HT1080 (cell line): ENCODE measurements at places on chromosomes 4 and X. TPM values are rescaled to one million over a fixed set of nuclear protein-coding genes. Genes with fewer than 3 reads are reported as not detected.

The CAPN6 gene
- total RNA-seq: not detected in 2 replicates

The KIF4A gene
- total RNA-seq: 29.8 and 30.6 TPM in 2 replicates

The FAM236D gene
- not detected in 2 replicates for total RNA-seq

The PDZD4 gene
- total RNA-seq: 0.13 and 0.16 TPM in 2 replicates
